Thoracic aorta (tissue), 2 donors: ENCODE measurements at places on chromosomes 11 and 22. TPM values are rescaled to one million over a fixed set of nuclear protein-coding genes. Genes with fewer than 3 reads are reported as not detected.
A peak's percentile ranks its signal among the peaks of the same experiment; 100 is the strongest.

The MUC5B gene
- not detected for total RNA-seq

The H19 gene
- 85.8 TPM for total RNA-seq

The MMP27 gene
- not detected for total RNA-seq

The GAB2 gene
- total RNA-seq, result 65.4 TPM

The MYH9 gene
- total RNA-seq, result 1,447 TPM

DNA sequence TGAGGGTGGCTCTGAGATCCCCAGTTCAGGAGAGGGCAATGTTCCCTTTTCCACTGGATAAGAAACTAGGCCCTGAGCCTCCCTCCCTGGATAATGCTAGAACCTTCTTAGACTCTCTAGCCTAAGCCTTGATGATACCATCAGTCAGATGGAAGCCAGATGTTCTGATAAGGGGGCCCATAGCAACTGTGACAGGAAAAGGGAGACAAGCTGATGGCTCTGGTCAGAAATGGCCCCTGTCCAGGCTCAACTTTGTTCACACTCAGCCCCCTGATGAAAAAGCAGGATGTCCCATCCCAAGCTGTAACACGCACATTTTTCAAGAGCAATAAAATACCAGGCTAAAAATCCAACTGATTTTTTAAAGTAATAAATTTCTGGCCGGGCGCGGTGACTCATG lies 7.2 kb upstream of the OAF start:
- no peak for DNase-seq

GRCh38 chr22:37303821-37304274 lies 21.5 kb downstream of the CYTH4 start:
- peak; percentile 28 for DNase-seq

DNA sequence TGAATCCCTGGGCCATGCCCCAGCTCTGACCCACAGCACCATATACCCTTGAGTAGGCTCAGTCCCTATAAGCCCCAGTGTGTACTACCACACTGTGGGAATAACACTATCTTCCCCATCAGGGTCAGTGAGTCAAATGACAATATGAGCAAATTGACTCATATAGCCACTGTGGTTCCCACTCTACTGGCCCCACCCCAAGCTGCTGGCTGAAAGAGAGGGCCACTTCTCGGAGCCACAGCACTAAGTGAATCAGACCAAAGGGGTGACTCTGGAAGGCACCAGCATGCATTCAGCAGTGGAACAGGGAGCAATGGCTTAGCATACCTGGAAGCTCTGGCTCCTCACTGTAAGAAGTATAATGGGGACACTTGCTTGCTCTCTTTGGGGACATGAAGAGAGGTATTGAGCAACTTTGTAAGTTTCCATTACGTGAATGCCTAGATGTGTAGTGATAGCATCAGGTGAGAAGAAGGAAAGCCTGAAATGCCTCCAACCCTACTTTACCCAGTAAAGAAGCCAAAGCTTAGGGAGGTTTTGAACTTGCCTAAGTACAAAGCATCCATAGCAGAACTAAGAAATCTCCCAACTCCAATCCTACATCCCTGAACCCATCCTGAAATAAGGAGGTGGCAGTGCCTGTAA lies 13.5 kb downstream of the CD59 start:
- no peak for DNase-seq

- no peak for DNase-seq
Observed at GRCh38 chr11:113664981-113665710, 41.0 kb downstream of the TMPRSS5 start.

DNA sequence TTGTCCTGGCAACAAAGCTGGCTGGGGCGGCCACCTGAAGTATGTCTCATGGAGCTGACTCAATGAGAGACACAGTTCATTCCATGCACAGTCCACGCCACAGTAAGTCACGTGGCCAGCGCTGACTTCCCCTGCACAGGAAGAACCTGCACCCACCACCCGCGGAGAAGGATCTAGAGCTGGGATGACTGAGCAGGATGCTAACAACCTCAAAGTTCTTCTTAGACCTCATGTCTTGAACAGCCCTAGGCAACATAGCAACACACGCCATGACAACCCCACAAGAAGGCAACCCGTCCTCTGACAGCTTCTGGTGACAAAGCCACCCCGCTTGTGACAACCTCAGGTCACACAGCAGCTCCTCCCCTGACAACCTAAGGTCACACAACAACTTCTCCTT lies 76.9 kb upstream of the B3GAT1 start:
- DNase-seq, result no peak

- no peak for DNase-seq
Observed at GRCh38 chr11:76667856-76668255, 2.7 kb downstream of the LRRC32 start.

DNA sequence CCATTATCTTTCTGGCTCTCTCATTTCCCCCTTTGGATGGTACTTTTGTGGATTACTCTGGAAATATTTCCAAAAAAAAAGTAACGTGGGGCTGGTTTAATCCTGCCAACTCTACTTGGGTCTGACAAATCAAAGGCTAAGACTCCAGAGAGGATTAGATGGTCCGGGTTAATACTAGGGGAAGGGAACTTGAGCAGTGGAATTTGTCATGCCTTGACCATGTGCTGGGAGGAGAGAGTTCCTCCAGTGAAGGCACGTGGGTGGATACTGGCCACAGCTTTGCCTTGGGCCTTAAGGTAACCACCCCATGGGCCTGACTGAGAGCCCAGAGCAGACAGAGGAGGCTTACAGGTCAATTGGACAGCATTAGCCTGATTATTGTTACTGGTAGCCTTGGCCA lies 120.3 kb downstream of the NAV2 start:
- DNase-seq, result no peak

GRCh38 chr11:127098684-127099083 lies 98.1 kb upstream of the KIRREL3 start:
- no peak for DNase-seq

GRCh38 chr11:67354075-67355022 lies 1.0 kb upstream of the POLD4 start:
- peak; percentile 87 for DNase-seq

DNA sequence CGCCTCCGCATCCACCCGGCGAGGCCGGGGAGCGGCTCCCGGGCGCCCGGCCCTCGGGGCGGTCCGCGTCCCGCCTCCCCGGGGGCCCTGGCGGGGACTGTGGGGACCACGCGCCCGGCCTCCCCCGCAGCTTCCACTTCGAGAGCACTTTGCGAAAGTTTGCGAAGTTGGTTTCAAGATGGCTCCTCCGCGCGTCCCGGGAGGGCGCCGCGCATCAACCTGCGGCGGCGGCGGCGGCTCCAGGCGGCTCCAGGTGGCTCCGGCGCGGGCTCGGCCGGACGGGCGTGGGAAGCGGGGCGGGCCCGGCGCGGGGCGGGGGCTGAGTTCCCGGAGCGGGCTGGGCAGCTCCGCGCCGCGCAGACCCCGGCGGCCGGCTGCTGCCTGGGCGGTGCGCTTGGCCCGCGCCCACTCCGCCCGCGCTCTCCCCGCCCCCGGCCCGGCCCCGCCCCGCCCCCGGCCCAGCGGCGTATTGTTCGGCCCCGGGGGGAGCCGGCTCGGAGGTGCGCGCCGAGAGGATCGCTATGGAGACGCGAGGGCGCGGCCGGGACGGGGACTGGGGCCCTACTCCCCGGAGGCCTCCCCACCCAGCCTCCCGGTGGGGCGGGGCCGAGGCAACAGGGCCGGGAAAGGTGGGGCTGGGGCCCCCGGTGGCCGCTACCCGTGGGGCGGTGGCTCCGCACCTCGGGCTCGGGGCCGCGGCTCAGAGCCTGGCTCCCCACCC lies at the start of gene CELSR1:
CELSR1 (minus strand) TSS at position 396 of the 721 bp plus-strand sequence. CDS start 450 bp downstream, outside the sequence.
- DNase-seq, result no peak

DNA sequence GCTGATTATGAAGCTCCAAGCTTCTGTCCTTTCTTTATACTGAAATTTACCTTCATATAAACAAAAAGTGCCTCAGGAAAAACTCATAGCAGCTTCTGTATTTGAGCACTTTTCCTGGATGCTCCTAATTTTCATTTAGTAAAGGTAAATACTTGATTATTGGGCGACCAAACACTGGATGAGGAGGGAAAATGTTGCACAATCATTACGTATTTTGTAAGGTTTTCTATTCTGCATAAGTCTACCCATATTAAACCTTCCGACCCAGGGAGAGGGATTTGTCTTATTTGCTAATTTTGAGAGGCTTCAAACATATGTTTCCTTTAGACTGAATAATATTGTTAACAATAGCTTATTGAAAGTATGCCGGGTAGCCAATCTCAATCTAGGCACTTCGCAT lies 4.3 kb upstream of the SLC6A5 start:
- no peak for DNase-seq

GRCh38 chr11:1570896-1571759 lies 943 bp downstream of the DUSP8 start:
- no peak for DNase-seq
